ENCODE measurements at places on chromosomes 16 and 17.

- DNase-seq = no peak
Measured at GRCh38 chr16:74713325-74713724, 12.7 kb upstream of the MLKL start.

- no peak for DNase-seq
Measured at GRCh38 chr17:11900655-11901054, 96.6 kb downstream of the ZNF18 start.

DNA sequence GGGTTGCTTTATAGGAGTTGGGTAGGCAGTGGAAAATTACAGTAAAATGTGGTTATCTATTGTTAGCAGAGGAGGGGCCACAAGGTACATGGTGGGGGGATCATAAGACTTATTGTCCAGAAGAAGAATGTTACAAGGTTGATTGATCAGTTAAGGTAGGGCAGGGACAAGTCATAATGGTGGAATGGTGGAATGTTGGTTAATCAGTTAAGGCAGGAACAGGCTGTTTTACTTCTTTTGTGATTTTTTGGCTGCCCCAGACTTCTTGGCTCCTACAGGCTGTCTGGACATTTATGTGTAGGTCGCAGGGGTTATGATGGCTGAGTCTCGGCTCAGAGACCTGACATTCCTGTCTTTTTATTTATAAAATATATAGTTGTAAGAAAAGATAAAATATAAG lies 2277.1 kb downstream of the TP53TG3F start:
- DNase-seq = no peak

GRCh38 chr17:13153036-13153435 lies 135.2 kb upstream of the ELAC2 start:
- no peak for DNase-seq

DNA sequence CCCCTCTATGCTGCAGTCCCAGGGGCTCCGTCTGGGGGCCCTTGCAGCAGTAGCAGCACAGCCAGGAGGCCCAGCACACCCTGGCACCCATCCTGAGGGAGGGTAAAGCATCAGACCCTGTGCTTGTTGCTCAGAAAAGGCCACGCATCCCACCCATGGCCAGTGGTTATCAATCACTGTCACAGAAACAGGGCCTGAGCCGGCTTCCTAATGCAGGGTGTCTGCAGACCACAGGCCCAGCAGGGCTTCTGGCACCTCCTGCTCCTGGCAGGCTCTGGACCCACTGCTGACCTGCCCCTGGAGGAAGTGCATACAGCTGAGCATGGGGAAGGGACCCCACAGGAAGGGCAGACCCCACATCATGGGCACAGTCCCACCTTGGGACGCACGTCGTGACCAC lies 26.9 kb upstream of the CDH15 start:
- no peak for DNase-seq

DNA sequence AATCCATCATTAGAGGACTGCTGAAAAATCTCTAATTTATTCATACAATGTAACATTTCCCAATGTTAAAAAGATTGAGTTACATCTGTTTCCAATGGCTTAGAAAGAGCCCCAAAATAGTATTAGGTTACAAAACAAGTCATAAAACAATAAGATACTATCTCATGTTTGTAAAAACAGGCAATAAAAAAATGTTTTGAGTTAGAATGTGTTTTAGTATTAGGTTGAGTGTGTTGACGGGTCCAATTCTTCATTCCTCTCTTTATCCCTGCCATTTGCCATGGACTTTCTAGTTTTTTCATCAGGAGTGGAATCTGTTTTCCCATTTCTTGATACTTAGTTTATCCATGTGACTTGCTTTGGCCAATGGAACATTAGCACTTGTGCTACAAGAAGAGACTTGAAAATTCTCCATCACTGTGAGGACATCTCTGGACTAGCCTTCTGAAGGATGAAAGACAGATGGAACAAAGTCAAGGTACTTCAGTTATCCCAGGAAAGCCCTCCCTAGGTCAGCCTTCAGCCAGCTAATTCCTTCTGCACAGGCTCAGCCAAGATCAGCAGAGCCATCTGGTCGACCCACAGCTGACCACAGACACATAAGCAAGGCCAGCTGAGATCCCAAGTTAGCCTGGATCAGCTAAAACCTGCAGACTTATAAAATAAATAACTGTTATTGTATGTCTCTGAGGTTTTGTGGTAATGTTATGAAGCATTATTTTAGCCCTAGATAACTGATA lies 83.3 kb downstream of the HS3ST3A1 start:
- DNase-seq = no peak

DNA sequence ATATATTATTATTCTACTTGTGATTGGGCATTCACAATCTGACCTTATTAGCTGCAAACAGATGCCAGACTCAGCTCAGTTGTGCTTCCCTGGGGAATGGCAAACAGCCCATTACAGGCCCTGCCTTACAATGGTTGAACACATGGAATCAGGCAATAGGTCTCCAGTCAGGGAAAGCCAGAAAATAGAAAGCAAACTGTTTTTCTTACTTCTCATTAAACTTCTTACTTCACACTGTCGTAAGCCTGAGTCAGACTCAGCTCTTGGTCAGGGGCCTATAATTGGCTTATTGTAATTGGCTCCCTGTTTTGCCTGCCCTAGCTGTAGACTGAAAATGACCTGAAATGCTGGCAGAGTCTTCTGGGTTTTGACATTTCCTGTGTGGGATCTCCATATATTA lies 77.0 kb upstream of the CA10 start:
- DNase-seq = no peak

DNA sequence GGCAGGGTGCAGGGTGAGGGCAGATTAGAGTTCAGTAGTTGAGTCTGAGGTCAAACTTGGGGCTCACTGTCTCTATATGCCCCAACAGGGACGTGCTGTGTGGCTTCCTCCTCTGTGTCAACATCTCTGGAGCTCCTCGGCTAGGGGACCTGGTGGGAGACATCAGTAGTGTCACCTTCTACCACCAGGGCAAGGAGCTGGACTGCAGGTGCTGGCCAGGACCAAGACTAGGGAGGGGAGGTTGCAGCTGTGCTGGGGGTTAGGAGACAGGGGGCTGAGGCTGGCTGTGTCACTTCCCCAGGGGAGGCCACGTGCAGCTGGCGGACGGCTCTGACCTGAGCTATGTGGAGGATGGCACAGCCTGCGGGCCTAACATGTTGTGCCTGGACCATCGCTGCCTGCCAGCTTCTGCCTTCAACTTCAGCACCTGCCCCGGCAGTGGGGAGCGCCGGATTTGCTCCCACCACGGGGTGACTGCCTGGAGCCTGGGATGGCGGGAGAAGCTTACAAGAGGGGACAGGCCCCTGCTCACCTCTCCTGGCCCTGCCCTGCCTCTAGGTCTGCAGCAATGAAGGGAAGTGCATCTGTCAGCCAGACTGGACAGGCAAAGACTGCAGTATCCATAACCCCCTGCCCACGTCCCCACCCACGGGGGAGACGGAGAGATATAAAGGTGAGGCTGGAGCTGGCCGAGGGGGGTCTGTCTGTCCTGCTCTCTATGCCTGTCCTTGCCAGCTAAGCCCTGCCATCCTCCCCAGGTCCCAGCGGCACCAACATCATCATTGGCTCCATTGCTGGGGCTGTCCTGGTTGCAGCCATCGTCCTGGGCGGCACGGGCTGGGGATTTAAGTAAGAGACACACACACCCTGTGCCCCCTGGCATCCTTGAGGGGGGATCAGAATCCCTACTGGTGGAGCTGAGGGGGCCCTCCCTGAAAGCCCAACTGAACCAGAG lies 18.9 kb downstream of the ADAM11 start:
- no peak for DNase-seq

- DNase-seq = no peak
Measured at GRCh38 chr16:10988879-10989278, 44.5 kb downstream of the CLEC16A start.

DNA sequence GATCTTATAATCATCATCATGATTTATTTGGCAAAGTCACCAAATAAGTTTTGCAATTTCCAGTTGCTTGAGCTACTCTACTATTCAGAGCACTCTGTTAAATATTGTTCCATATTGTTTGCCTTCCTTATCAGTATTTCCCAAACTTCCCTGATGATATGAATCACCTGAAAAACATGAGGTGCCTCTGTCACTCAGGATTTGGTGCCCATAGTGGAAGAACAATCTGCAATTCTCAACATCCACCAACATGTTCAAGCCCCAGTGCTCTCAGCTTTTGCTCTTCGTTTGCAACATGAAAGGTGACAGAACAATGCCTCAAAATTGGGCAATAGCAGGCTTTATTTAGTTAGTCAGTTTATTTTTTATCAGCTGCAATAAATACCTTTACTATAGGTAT lies 28.6 kb upstream of the WSB1 start:
- no peak for DNase-seq
